ENCODE measurements at places on chromosomes 3 and 15.

GRCh38 chr3:51146781-51147180 lies 238.3 kb upstream of the MANF start:
- no peaks in the 10 kb centered on the region for H3K4me1 ChIP-seq
- no peaks in the 10 kb centered on the region for H3K27me3 ChIP-seq
- no peak for DNase-seq
- H3K27ac ChIP-seq, result no peak overlapping the region
- H3K4me3 ChIP-seq, result no peak overlapping the region
- no peaks in the 10 kb centered on the region for H3K36me3 ChIP-seq

DNA sequence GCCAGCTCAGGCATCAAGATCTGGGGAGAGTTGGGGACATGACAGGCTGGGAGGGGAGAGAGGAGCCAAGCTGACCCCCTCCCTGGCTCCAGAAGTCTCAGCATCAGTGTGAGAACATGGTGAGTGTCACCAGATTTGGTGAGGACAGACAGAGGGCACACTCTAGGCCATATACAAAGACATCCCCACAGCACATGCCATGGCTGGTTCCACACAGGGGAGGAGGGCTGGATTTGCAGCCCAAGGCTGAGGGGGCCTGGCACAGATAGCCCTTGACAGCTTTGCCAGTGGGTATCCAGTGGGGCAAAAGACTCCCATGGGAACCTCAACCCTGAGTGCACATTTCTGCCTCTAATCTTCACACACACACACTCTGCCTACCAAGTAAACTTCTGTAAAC lies 10.1 kb upstream of the ANKRD63 start:
- no peaks in the 10 kb centered on the region for H3K36me3 ChIP-seq
- peaks cover 4% of the 10 kb centered on the region for H3K4me1 ChIP-seq
- no peak for DNase-seq
- H3K27me3 ChIP-seq, result peaks cover 86% of the 10 kb centered on the region
- no peak overlapping the region for H3K4me3 ChIP-seq

DNA sequence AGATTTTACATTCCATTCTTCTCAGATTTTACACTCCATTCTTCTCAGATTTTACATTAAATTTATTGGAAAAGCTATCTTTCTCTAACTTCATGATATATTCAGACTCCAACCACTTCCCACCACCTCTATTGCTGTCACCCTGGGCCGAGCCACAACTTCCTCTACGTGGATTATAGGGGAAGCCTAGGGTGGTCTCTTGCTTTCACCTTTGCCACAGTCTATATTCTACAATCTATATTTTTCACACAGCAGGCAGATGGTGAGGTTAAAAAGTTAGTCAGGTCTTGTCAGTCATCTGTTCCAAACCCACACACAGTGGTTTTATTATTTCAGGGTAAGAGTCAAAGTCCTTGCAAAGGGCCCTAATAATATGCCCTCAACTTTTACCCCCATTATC lies 370.8 kb upstream of the SUCLG2 start:
- H3K4me3 ChIP-seq, result no peak overlapping the region
- DNase-seq, result no peak
- H3K27me3 ChIP-seq, result no peaks in the 10 kb centered on the region
- no peak overlapping the region for H3K27ac ChIP-seq
- no peaks in the 10 kb centered on the region for H3K36me3 ChIP-seq

- no peak for DNase-seq
- H3K27ac ChIP-seq, result no peak overlapping the region
- no peaks in the 10 kb centered on the region for H3K27me3 ChIP-seq
- peaks cover 26% of the 10 kb centered on the region for H3K36me3 ChIP-seq
These were observed 33.3 kb downstream of the TSPAN3 start for GRCh38 chr15:77037388-77038209.

GRCh38 chr3:115160295-115160694 lies 13.2 kb upstream of the ZBTB20 start:
- DNase-seq, result no peak
- no peak overlapping the region for H3K4me3 ChIP-seq
- no peaks in the 10 kb centered on the region for H3K4me1 ChIP-seq
- H3K36me3 ChIP-seq, result no peaks in the 10 kb centered on the region

GRCh38 chr3:116302087-116302747 lies 143.1 kb downstream of the LSAMP start:
- H3K27ac ChIP-seq, result no peak overlapping the region
- H3K4me1 ChIP-seq, result no peaks in the 10 kb centered on the region
- DNase-seq, result no peak
- H3K27me3 ChIP-seq, result no peaks in the 10 kb centered on the region
- H3K36me3 ChIP-seq, result no peaks in the 10 kb centered on the region

GRCh38 chr3:189727158-189727557 lies 96.0 kb downstream of the TP63 start:
- H3K36me3 ChIP-seq, result no peaks in the 10 kb centered on the region
- no peak for DNase-seq
- H3K27ac ChIP-seq, result no peak overlapping the region
- no peak overlapping the region for H3K4me3 ChIP-seq

GRCh38 chr15:38885471-38885952 lies 320.9 kb upstream of the RASGRP1 start:
- no peak overlapping the region for H3K27ac ChIP-seq
- peaks cover 26% of the 10 kb centered on the region for H3K4me1 ChIP-seq
- no peak overlapping the region for H3K4me3 ChIP-seq
- H3K36me3 ChIP-seq, result no peaks in the 10 kb centered on the region
- no peaks in the 10 kb centered on the region for H3K27me3 ChIP-seq
- DNase-seq, result no peak

DNA sequence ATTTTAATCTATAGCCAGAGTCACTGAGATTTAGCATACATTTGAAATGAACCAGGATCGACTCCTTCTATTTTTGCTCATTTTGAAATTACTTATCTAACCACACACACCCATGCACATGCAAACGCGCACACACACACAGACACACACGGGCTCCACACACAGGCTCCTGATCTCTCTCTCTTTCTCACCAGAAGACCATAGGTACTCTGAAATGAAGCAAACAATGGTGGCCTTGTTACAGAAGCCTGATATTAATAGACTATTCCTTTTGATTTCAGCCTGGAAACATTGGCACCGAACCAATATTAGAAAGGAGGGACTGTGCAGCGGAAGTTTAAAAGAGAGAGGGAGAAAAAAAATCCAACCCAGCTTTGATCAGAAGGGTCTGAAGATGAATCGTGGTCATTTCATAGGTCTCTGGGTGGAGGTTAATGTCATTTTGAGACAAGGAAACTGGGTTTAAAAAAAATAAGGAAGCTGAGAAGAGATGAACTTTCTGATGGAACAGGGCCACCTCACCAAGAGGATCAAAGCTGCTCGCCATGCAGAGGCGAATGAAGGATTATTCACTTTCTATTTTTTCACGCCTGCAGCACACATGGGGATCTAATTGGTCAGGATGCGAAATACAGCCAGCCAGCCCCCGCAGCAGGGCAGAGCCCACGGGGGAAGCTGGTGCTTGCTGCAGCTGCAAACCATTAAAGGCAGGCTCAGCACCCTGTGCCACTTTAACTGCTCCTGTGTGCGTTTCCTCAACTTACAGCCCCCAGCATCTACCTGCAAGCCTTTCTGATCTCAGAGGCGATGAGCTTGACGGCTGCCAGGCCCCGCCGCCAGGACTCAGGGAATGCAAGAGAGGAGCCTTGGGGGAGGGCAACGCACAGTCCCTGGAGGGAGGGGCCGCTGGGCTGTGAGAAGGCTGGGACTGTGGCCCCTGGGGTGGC lies 88.8 kb downstream of the HES1 start:
- H3K27ac ChIP-seq, result peak overlapping the region; percentile 25
- peaks cover 6% of the 10 kb centered on the region for H3K4me1 ChIP-seq
- no peaks in the 10 kb centered on the region for H3K27me3 ChIP-seq

GRCh38 chr3:97835761-97836160 lies 13.9 kb downstream of the CRYBG3 start:
- peaks cover 9% of the 10 kb centered on the region for H3K4me1 ChIP-seq
- H3K36me3 ChIP-seq, result no peaks in the 10 kb centered on the region
- no peak for DNase-seq
- no peak overlapping the region for H3K27ac ChIP-seq

DNA sequence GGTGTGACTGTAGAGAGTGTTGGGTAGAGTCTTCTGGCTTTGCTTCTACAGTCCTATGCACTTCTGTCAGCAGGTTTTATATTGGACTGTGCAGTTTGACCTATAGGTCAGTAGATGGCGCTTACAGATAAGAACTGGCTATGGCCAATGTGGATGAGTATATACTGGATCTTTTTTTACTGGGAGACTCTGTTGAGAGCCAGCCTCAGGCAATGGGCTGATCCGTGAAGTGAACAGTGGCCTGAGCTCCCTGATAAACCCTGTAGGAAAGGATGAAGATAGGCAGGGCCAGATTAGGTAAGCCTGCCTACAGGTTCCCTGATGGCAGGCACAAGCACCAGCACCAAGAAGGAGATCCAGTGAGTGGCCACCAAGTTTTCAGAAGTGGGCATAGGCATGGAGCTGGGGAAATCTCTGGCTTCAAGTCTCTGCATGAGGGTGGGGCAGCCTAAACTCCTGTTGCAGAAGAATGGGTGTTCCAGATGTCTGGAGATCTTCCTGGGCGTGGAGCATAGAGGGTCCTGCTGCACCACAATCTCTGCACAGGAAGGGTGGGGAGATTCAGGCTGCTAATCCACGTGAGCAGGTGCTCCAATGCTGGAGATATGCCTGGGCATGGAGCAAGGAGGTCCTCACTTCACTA lies 326.0 kb upstream of the SGO1 start:
- H3K27me3 ChIP-seq, result no peaks in the 10 kb centered on the region
- DNase-seq, result no peak
- H3K36me3 ChIP-seq, result no peaks in the 10 kb centered on the region

DNA sequence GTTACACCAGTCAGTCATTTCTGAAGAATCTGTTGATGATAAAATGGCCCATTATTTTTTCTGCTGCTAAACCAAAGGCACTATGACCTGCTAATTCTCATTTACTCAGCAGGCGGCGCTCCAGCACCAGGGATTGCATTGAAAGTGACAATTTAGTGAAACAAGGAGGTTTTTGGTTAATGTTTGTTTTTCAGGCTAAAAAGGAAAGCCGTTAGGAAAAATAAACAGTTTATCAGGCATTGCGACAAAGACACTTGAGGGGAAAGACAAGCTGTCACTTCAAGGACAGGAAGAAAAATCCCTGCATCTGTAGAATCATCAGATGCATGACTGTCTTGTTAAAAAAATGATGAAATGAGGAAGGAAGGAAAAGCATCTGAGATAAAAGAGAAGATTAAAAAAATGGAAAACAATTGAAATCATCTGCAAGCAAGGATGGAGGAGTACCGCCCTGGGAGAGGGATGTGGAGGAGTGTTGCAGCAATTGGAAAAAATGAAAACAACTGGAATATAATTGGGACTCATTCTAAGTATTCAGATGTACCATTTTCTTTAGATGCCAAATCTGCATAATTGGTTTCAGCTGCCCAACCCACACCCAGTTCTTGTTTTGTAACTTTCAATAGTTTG lies 54.0 kb downstream of the NR1D2 start:
- DNase-seq, result no peak
- H3K4me3 ChIP-seq, result no peak overlapping the region
- H3K4me1 ChIP-seq, result peaks cover 2% of the 10 kb centered on the region
- H3K36me3 ChIP-seq, result no peaks in the 10 kb centered on the region
- H3K27me3 ChIP-seq, result no peaks in the 10 kb centered on the region

DNA sequence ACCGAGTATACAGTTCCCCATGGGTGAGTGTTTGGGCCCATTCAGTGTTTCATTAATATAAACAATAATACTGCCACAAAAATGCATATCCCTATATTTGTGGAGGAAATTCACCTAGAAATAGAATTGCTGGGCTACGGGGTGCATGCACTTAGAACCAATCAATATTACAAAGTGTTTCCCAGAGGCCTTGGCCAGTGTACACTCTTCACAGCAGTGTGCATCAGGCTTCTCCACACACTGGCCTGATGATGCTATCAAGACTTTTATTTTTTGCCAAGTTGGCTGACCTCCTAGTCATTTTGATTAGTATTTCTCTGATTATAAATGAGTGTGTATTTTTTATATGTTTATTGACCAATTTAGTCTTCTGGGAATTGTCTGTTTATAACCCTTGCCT lies 323.7 kb downstream of the EPHB1 start:
- H3K4me3 ChIP-seq, result no peak overlapping the region
- H3K36me3 ChIP-seq, result no peaks in the 10 kb centered on the region
- no peak overlapping the region for H3K27ac ChIP-seq
- no peaks in the 10 kb centered on the region for H3K4me1 ChIP-seq
- DNase-seq, result no peak

GRCh38 chr3:49699281-49699979 lies 10.1 kb downstream of the RNF123 start:
- peaks cover 5% of the 10 kb centered on the region for H3K4me1 ChIP-seq
- H3K36me3 ChIP-seq, result peaks cover 80% of the 10 kb centered on the region
- no peak for DNase-seq
- no peaks in the 10 kb centered on the region for H3K27me3 ChIP-seq

GRCh38 chr3:23435318-23435717 lies 232.2 kb downstream of the UBE2E2 start:
- H3K4me1 ChIP-seq, result no peaks in the 10 kb centered on the region
- H3K36me3 ChIP-seq, result no peaks in the 10 kb centered on the region
- no peak overlapping the region for H3K27ac ChIP-seq
- no peaks in the 10 kb centered on the region for H3K27me3 ChIP-seq
- no peak overlapping the region for H3K4me3 ChIP-seq

DNA sequence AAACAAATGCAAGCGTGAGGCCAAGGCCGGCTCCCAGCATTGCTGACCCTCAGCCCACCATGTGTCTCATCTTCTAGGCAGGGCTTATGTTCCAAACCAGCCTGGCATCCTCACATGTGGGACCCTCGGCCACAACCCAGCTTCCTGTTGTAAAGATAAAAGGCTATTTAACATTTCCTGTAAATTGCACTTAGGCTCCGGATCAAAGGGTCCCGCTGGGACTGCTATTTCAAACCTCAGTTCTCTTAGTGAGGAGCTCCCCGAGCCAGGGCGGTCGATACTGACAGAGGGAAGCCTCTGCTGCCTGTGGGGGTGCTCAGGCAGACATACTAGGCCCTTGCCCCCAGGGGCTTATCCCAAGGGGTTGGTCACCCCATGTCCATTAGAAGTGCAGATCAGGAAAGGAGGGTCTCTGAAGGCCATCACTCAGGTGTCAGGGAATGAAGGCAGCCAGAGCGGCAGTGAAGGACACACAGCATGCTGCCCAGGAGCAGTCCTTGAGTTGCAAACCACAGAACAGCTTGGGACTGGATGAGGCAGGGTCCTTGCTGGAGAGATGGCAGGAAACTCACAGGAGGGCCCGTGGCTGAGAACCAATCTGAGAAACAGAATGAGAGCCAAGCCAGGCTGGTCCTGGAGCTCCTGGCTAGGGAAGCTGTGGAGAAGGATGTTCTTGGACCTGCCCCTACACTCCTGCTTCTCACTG lies 239.9 kb downstream of the TLE3 start:
- H3K36me3 ChIP-seq, result no peaks in the 10 kb centered on the region
- no peak overlapping the region for H3K4me3 ChIP-seq
- no peak for DNase-seq
- no peaks in the 10 kb centered on the region for H3K4me1 ChIP-seq
- no peak overlapping the region for H3K27ac ChIP-seq

GRCh38 chr3:136186344-136186743 lies 9.8 kb downstream of the MSL2 start:
- peaks cover 96% of the 10 kb centered on the region for H3K4me1 ChIP-seq
- no peak for DNase-seq
- no peaks in the 10 kb centered on the region for H3K36me3 ChIP-seq

- no peaks in the 10 kb centered on the region for H3K27me3 ChIP-seq
- H3K27ac ChIP-seq, result no peak overlapping the region
- DNase-seq, result no peak
- H3K4me1 ChIP-seq, result no peaks in the 10 kb centered on the region
- no peaks in the 10 kb centered on the region for H3K36me3 ChIP-seq
These were observed 237.9 kb upstream of the ROPN1 start for GRCh38 chr3:124229836-124230235.

- no peak overlapping the region for H3K27ac ChIP-seq
- H3K36me3 ChIP-seq, result peaks cover 80% of the 10 kb centered on the region
- no peak for DNase-seq
- no peaks in the 10 kb centered on the region for H3K4me1 ChIP-seq
These were observed 37.3 kb upstream of the PTPN23 start for GRCh38 chr3:47343471-47343971.
